ENCODE measurements at places on chromosomes 7 and 10. TPM values are rescaled to one million over a fixed set of nuclear protein-coding genes. Genes with fewer than 3 reads are reported as not detected.

The PRF1 gene
- total RNA-seq, result not detected

The HOXA11 gene
- 3.9 TPM for total RNA-seq

The INHBA gene
- total RNA-seq, result 3.0 TPM

The FFAR4 gene
- not detected for total RNA-seq

- DNase-seq, result no peak
These were observed 6.4 kb downstream of the DLX6 start for GRCh38 chr7:97011536-97012364.

GRCh38 chr10:26156019-26156418 is 60.6 kb upstream of the GAD2 start:
- no peak for DNase-seq

GRCh38 chr10:132892004-132892403 is 50.4 kb downstream of the CFAP46 start:
- DNase-seq, result no peak

DNA sequence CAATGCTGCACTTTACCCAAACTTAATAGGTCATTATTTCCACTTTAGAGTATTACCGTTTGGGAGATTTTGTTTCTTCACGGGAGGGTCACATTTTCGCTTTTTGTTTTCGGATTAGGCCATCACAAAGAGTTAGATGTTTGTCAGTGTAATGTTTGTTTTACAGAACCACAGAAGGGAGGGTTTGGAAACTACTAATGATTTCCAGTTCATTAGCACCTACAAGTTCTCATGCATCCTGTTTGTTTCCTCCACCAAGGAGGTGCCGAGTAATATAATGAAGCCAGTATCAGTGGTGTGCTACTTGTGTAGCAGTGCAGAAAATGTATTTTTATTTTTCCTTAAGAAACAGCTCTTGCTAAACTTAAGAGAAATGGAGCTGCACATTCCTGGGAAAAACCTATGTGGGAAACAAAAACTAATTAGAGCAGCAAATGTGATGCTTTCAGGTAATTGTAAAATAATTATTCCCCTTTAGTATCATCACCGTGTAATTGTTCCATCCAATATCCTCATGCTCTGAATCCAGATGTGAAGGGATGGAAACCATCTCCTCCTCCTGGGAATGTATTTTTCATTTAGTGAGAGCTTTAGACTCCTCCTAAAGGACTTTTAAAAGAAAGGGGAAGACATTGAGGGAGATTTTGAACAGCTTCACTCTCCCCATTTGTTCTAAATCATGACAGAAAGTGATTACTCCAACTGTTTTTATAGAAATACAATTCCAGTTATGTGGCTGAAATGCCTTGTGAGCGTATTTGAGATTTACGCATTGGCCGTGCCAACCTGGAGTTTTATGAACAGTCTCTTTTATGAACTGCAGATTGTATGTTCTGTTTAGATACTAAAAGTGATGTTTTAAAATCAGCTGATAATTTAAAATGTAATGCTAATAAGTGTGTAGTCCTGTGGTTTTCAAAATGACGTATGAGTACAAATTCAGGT is 5.6 kb downstream of the CELF2 start:
- DNase-seq, result no peak

GRCh38 chr10:131816941-131817700 is 83.7 kb upstream of the PPP2R2D start:
- no peak for DNase-seq

- DNase-seq, result no peak
These were observed 3.6 kb upstream of the TBX20 start for GRCh38 chr7:35257251-35258124.

- DNase-seq, result no peak
These were observed 5.8 kb downstream of the GNB2 start for GRCh38 chr7:100679129-100679926.

DNA sequence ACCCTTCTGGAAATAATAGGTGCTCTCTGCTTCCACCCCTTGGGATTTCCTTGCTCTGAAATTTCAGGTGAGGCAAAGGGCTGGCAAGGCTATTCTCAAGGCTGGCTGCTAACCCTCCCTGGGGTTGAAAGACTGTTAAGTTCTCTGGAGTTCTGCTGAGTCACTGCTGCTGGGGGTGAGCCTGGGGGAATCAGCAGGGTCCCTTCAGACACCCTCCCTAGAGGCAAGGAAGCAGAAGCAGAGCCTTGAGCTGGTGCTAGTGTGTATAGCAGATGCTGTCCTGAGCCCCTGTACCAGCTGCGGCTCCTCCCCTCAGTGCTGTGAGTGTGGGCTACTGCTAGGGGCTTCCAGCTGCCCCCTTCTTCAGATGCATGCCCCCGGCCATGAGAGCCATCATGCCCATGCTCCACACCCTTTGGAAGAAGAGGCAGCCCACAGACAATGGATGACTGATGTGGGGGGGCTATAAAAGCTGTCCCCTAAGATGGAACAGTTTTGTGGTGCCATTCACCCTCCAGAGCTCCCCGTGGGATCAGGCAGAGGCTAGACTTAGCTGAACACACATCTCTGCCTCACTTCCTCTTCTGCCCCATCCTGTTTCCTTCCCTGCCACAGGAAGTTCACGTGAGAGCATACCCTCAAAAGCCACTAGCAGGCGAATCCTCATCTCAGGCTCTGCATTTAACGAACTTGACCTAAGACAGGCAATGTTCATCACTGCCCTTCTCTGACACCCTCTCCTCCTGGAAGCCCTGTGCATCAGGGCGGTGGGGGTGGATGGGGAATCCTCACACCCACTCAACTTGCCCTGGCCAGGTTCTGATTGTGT is 91.8 kb downstream of the SH3PXD2A start:
- DNase-seq, result no peak

GRCh38 chr7:102215256-102215655 is 71.4 kb upstream of the SH2B2 start:
- DNase-seq, result no peak

- DNase-seq, result no peak
These were observed 26.0 kb downstream of the CYP26A1 start for GRCh38 chr10:93099670-93100069.

GRCh38 chr10:72267381-72267780 is 6.3 kb upstream of the DDIT4 start:
- DNase-seq, result no peak

DNA sequence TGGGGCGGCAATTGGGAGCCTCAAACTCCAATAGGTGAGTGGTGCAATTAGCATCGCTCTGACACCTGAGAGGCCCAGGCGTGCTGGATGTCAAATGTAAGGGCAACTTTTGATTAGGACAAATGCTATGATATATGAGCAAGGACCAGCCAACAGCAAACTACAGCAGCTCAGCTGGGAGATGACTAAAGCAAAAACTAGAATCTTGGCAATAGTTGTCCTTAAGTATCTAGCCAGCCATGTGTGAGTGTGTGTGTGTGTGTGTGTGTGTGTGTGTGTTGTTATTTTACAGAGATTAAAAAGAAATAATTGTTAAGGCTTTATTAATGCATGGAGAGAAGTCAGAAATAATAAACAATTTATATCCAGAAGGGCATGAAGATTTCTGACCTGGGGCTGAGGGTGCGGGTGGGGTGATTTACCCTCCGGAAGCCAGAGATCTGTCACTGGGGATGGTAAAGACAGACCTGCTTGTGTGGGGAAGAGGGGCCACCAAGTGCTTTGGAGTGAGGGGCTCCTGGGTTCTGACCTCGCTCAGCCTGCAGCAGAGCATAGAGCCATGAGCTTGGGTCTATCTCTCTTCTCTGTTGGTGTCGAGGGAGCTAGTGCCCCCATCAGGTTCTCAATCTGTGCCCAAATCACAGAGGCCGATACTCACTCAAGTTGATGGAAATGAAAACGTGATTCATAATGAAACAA is 77.3 kb downstream of the EMX2 start:
- no peak for DNase-seq

DNA sequence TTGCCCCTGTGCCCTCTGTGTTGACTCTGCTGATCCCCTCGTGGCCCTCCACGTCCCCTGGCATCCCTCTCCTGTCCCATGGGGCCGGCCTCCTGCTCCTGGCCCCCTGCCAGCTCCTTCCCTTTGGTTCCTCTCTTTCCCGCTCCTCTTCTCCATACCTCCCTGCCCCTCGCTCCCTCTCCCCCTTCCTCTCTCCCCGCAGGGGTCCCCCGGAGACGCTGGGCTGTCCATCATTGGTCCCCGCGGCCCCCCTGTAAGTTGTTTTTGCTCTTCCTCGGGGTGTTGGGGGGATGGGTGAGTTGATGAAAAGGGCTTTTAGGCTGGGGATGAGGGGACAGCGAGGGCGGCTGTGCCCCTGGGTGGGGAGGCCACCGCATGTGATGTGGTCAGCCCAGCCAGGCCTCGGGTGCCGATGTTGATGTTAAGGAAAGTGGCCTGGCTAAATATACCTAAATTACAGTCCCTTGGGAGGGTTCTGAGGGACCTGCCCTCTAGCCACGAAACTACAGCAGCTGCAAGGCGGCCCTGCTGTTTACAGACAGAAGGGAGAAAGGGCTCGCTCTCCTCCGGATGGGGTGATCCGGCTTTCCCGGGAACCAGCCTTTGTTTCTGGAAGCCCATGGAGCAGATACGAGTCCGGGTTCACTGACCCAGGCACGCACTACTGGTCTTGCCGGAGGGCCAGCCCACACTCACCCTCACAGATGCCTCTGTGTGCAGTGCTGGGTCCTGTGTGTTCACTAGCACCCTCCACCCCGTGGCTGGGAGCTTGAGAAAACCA is 78.8 kb downstream of the COL13A1 start:
- DNase-seq, result no peak

DNA sequence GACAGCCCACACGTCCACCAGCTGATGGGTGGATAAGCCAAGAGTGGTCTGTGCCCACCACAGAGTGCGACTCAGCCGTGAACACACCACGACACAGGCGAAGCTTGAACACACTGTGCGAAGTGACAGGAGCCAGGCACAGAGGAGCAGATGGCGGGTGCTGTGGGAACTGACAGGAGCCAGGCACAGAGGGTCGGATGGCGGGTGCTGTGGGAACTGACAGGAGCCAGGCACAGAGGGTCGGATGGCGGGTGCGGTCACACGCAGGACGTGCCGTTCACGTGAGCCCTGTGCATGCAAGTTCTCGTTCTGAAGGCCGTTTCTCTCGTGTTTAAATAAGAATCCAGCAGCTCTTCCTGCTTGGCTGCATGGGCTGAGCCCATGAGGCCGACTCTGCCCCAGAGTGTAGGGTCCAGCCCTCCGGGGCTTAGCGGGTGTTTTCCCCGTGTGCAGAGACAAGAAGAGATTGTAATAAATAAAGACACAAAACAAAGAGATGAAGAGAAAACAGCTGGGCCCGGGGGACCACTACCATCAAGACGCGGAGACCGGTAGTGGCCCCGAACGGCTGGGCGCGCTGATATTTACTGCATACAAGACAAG is 5.9 kb upstream of the ADAP1 start:
- no peak for DNase-seq

GRCh38 chr10:129833468-129833950 is 130.6 kb downstream of the EBF3 start:
- DNase-seq, result no peak

Measured in LHCN-M2 (cell line).